Activated CD4-positive, CD25-positive, alpha-beta regulatory T cell treated with anti-CD3 and anti-CD28 coated beads, Interleukin-2, amount 50 U/mL, for 72 hours (primary cell): ENCODE measurements at places on chromosomes 1 and 21.
A peak's percentile ranks its signal among the peaks of the same experiment; 100 is the strongest.

- DNase-seq = no peak
Measured at GRCh38 chr1:13494712-13495111, 19.1 kb downstream of the LRRC38 start.

GRCh38 chr1:106978477-106979322 lies 77.8 kb upstream of the PRMT6 start:
- DNase-seq = no peak

- no peak for DNase-seq
Measured at GRCh38 chr1:203040513-203041275, 14.4 kb downstream of the PPFIA4 start.

GRCh38 chr1:53804791-53805505 lies 33.1 kb downstream of the NDC1 start:
- no peak for DNase-seq

DNA sequence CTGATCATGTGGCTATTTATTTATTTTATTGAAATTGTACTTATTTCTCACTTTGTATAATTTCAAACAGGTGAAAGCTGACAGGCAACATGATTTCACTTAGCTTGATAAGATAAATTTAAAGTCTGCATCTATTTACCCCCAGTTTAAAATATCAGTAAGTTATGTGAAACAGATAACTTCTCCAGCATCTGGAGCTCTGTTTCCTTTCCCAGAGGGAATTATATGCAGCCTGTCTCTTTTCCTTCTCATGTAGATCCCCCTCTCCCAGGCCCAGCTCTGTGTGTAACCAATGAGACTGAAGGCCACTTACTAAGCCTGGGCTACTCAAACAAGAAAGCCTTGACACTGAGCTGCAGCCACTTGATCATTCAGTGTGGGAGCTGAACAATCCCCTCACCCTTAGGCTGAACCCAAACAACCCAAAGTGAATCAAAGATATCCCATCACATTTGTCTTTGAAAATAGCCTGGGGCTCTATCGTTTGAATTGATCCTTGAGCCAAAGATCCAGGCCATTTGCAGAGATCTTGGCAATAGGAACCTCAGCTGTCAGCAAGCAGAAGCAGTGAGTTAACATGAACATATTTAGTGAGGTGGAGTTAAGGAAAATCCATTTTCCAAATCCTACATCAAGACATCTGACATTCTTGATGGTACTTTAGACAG lies 383.9 kb downstream of the TGFB2 start:
- no peak for DNase-seq

DNA sequence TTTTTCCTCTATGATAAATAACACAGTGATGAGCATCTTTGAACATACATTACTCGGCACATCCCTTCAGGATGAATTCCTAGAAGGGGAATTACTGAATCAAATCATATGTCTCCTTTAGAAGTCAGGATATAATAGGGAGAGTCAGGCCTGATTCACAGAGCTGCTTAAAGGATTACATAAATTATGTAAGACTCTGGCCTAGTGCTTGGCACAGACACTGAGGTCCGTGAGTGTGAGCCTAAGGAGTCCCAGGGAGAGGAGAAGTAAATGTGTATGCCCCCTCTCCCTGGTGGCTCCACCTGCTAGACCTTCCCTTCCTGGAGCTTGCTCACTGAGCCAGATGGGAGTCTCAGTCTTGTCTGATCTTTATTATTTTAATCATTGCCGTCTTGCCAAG lies 8.6 kb upstream of the FOXE3 start:
- no peak for DNase-seq

DNA sequence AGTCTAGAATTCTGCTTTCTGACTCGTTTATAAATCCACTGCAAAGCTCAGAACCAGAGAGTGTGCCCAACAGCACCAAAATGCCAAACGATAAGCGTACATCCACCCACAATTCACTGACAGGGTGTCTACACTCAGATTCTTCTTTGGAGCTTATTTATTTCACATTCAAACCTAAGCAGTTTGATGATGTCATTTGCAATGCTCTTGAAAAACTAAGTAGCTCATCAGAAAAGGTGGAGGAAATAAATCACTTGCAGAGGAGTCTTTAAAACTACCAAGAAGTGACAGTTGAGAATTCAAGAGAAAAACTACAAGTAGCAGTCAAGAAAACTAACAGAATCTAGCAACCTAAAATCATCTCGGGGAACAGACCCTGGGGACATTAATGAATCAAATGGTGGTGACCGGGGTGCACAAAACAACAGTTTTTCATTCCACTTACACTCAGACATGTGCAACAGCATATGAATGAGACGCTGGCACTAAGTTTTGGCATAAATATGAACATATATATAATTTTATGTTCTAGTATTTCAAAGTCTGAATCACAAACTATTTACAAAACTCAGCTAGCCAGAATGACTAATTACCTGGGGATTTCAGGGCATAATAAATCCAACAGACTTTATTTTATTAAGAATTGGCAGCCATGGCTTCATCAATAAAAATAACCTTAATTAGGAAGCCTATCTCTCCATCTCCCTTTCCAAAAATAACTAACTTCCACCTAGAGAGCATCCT lies 119.4 kb downstream of the SIPA1L2 start:
- no peak for DNase-seq

GRCh38 chr1:25819491-25820246 lies at the start of gene MTFR1L:
Gene MTFR1L, plus strand, starts transcription at chr1:25819954. Its CDS starts 3,151 bp downstream, at chr1:25823105.
- DNase-seq = peak; percentile 94

- peak; percentile 68 for DNase-seq
Measured at GRCh38 chr1:246930830-246931548, 759 bp downstream of the AHCTF1 start.
